ENCODE measurements at places on chromosomes 3 and 15.

DNA sequence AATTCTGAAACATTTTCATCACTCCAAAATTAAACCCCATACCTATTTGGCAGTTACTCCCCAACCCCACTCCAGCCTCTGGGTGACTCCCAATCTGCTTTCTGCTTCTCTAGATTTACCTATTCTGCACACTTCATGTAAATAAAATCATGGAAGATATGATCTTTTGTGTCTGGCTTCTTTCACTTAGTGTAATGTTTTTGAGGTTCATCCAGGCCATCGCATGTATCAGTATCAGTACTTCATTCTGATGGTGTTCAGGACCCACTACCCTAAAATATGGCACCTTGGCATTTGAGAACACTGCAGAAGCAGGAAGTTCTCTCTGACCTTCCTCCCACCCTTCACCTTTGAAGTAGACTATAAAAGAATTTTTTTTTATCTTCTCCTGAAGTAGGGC lies 78.7 kb upstream of the SLC25A26 start:
- DNase-seq: no peak

- DNase-seq: no peak
These were observed 519.7 kb downstream of the FGF12 start for GRCh38 chr3:192207651-192208050.

DNA sequence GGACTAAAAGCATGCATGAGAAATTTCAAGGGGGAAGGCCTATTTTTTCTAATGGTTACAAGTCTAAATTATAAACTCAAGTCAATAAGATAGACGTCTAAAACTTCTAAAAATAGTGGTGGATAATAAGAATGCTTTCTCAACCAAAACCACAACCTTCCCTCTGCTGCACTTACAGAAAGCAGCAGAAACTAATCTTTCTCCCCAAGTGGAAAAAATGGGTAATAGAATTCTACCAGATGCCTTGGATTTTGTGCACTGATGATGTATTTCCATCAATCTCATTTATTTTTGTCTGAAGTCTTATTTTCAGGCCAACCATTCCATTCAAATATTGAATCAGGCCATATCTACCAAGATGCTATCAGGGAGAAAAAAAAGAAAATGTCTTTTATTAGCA lies 344.7 kb downstream of the NEK10 start:
- DNase-seq: no peak

DNA sequence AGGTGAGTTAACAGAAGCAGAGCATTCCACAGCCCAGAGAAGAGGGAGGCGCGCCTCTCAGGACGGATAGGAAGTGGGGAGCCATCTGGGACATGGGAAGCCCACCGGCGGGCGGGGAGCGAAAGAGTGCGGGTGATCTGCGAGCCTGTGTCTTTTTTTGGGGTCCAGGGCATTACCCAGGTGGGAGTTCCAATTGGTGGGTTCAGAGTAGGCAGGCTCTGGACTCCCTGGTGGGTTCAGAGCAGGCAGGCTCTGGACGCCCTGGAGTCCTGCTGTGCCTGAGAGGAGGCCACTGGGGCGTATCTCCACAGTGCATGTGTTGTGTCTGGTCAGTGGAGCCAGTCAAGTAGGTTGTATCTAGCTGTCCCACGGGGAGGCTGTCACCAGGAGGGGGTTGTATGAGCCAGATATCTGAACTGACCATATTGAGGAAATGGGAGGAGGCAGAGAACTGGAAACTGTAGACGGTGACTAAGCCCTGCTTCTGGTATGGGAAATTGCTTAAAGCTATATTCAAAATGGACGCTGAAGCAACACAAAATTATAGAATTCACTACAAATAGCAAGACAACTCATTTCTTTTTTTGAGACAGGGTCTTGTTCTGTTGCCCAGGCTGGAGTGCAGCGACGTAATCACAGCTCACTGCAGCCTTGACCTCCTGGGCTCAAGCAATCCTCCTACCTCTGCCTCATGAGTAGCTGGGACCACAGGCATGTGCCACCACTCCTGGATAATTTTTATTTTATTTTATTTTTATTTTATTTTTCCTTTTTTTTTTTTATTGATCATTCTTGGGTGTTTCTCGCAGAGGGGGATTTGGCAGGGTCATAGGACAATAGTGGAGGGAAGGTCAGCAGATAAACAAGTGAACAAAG lies 34.5 kb upstream of the CHST2 start:
- no peak for DNase-seq

DNA sequence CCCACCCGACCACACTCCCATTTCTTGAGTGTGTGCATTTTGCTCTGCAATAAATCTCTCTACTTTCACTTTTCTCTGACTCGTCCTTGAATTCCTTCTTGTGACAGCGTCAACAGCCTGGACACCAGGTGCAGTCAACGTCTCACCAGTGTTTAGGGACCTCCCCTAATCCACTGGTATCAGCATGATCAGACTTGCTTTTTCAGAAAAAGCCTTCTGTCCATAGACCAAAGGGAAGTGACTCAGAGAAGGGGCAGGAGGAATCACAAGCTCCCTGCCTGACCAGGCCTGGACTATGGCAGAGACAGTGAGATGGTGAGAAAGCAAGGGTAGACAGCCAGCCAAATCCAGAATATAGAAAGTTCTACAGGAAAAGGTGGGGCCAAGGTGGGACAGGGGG lies 15.5 kb downstream of the CCR5 start:
- no peak for DNase-seq

DNA sequence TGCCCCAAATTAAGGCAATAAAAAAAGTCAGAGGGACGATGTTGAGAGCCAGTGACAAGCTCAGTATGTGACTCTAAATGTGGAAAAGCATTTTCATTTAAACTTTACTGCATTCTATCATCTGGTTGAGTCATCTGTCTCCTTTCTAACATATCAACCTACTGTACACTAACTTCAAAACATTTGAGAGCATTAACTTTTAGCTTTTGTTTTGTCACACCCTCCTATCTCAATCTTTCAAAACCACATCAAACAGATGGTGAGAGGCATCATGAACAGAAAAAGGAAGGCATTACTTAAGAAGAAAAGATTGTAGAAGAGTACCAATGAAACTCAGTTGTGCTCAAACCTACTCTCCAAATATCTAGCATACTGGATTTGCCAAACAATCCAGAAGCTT lies 4.8 kb downstream of the LRRC58 start:
- no peak for DNase-seq

DNA sequence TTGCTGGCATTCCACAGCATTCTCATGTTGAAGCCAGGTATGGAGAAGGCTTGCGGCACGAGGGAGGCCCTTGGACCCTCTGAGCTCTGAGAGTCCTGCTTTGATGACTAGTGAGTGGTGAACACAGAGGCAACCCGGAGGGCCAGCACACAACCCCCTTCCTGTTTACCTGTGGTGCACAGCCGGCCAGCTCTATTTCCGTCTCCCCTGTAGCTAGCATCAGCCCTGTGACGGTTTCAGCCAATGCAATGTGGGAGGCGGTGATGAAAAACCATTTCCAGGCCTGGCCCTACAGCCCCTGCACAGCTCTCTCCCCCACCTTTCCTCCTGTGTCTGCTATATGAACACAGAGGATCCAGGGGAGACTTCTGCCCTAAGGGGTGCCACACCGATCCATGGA lies 76.8 kb upstream of the KLHL25 start:
- DNase-seq: no peak

DNA sequence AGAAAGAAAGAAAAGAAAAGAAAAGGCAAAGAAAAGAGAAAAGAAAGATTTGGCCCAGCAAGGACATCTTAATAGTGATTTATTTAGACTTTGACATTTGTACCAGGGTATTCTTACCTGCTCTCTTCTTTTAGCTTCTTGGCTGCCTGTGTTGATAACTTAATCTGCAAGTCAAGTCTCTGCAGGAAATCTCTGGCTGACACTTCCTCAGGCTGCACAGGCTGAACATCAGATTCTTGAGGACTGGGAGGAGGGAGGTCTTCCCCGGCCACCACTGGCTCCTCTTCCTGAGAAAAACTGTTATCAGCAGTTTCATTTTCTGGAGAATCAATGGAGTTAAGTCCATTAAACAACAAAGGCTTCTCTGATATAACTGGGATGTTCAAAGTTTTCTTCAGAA lies 12.8 kb downstream of the LYSMD2 start:
- no peak for DNase-seq

GRCh38 chr15:64847448-64847847 lies 5.7 kb downstream of the PLEKHO2 start:
- no peak for DNase-seq

GRCh38 chr3:61066800-61067199 lies 184.5 kb downstream of the FHIT start:
- no peak for DNase-seq

DNA sequence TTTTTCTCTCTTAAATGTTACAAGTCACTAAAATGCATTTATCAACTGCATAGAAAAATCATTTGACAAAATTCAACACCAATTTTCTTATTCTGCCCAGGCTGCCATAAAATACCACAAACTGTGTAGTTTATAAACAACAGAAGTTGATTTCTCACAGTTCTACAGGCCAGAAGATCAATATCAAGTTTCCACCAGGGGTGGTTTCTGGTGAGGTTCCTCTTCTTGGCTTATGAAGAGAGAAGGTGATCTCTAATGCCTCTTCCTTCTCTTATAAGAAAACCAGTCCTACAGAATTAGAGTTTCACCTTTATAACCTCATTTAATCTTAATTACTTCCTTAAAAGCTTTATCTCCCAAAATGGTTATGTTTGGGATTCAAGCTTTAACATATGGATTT lies 10.9 kb upstream of the CD200R1L start:
- DNase-seq: no peak

GRCh38 chr3:157981819-157982218 lies 124.4 kb downstream of the SHOX2 start:
- no peak for DNase-seq

GRCh38 chr3:40631341-40631995 lies 106.7 kb downstream of the ZNF621 start:
- no peak for DNase-seq

GRCh38 chr3:37752649-37753025 lies 109.0 kb upstream of the CTDSPL start:
- no peak for DNase-seq

Data from NCI-H1930 (cell line).